T follicular helper cell (primary cell): ENCODE measurements at places on chromosomes 2 and 18.

DNA sequence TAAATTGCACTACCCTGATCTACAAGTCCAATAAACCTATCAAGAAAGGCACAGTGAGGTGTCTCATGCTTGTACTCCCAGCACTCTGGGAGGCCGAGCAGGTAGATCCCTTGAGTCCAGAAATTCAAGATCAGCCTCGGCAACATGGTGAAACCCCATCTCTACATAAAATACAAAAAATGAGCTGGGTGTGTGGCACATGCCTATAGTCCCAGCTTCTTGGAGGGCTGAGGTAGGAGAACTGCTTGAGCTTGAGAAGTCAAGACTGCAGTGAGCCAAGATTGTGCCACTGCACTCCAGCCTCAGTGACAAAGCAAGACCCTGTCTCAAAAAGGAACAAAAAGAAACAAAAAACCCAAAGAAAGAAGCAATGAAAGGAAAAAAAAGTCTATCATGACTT, 58.9 kb downstream of the ROCK2 start:
- no peak for DNase-seq

DNA sequence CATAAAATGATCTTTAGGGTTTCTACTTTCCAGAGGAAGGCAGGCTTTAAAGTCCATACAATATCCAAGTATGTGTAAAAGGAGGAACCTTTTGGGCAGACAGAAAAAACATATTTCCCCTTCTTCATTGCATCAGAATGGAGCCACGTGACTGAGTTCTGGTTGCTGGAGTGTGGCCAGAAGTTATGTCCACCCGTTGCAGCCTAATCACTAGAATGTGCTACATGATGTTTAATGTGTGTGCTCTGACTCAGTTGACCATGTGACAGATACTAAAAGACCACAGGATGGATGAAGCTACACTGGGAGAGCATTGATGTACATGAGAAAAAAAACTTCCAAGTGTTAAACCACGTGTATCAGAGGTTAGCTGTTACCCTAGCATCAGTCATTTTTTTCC, 460.9 kb downstream of the RIT2 start:
- no peak for DNase-seq

DNA sequence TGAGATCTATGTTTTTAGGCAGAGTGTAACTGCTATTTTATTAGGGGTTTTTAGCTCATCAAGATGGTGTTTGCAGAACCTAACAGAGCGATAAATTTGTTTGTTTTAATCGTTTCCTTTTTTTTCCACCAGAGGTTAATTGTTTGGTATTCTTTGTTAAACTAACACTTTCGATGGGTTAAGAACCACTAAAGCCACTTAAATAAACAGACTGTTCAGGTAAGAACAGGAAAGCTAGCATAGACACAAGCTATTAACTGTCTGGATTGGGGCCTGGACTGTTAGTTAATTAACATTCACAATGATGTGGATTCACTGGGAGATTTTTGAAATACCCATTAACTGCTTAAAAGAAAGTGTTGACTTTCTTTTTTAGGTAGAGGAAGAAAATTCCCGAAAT, 209.0 kb upstream of the COPS8 start:
- DNase-seq: no peak

- no peak for DNase-seq
Measured at GRCh38 chr2:133500917-133501316, 67.3 kb downstream of the NCKAP5 start.

- DNase-seq: no peak
Measured at GRCh38 chr2:86357392-86357963, 20.1 kb upstream of the REEP1 start.

DNA sequence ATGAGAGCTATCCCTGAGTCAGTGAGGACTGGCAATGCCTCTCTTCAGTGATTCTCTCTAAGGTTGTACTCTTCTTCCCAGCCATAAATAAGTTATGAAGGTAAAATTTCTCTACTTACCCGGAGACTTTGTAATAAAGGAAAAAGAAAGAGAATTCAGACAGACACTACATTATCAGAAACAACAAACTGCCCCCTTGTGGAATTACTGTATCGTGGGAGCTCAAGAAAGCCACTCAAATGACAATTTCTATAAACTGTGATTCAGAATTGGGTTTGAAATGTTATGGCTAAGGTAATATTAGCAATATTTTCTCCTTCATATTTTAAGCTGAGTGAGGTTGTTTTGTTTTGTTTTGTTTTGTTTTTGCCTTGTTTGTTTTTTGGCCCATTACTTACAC, 155.8 kb upstream of the TANK start:
- DNase-seq: no peak
